ENCODE measurements at places on chromosomes 7 and 10.

DNA sequence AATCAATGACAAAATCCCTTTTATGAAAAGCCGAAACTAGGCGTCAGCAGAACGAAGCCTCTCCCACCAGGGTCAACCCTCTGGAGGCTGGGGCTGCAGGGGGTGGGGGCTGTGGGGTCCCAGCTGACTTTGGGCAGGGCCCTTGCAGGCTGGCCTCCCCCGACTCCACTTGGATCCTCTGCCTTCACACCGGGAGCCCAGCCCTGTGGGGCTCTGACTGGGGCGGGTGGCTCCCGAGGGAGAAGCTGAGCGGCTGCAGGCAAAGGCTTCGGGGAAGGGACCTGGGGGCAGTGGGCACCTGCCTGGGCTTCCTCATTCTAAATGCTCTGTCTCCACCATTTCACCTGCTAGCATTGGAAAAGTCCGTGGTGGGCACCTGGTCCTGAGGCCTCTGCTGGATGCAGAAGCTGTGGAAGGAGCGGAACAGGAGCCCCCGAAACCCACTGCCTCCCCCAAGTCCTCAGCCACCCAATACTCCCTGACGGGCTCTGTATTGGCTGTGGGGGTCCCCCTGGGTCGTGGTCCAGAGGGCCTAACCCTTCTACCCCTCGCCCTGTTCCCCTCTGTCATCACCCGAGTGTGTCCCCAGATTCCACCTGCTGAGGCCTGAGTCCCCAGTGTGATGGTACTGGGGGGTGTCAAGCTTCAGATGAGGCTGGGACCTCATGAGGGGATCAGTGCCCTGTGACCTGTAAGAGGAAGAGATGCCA lies 108.6 kb downstream of the DNAJB6 start:
- no peak for DNase-seq

- DNase-seq = peak; percentile 40
Measured at GRCh38 chr10:43255634-43256431, 11.0 kb downstream of the RASGEF1A start.

- no peak for DNase-seq
Measured at GRCh38 chr10:116587878-116588591, 2.7 kb upstream of the PNLIPRP1 start.

DNA sequence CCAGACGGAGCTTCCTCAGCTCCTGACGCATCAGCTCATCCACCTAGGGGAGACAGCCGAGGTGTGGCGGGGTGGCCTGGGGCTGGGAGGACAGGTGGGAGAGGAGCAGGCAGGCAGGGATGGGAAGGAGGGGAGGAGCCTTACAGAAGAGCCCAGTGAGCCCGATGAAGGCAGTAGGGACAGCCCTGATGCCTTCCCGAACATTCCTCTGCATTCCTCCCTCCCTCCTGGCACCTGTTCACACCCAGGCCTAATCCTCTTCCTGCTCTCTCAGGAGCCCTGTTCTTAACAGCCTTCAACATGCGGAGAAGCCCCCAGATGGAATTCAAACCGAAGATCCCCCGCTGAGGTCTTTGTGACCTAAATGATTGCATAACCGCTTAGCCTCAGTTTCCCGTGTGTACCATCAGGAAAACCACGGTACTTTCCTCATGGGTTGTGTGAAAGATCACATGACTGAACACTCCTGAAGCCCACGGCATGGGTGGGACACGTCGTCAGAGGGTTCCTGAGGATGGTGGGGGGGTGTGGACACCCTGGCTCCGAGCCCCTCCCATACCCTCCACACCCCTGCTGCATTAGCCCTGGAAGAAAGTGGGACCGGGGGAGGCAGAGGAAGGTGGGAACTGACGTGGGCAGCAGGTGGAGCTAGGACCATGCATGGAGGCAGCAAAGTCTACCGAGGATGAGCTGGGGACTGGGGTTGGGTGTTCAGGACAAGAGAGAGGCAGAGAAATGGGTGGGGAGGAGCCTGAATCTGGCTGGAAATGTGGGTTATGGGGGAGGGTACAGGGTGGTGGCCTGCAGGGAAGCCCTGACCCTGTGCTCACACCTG lies 8.8 kb upstream of the ASB10 start:
- DNase-seq = no peak

DNA sequence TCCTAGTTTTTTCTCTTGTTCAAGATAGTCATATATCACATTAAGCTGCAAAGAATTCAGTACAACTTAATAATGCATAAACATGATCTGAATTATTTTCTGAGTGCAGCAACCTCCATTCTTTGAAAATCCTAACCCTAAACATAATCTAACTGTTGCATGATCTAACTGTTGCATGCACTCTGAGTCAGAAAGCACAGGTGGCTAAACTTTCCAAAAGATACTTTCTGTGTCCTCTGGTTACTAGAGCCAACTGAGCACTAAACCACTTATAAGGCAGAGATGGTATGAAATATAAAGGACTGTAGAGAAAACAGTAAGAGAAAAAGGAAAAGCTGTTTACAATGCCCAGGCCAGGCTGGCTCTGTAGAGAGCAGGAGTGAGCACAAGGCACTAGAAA lies 23.0 kb upstream of the FAM133B start:
- no peak for DNase-seq

DNA sequence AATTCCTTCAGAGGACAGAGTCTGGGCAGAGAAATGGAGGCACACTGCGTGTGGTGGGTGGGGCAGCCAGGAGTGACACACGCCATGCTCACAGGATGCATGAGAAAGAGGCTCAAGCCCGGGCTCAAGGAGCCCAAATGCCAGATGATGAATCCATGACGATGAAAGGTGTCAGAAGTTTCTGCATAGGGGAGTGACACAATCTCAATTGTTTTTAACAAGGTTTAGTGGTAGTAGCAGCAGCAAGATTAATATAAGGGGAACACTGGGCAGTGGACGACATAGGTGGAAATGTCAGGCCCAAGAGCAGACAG lies 126.1 kb downstream of the TNS3 start:
- no peak for DNase-seq

DNA sequence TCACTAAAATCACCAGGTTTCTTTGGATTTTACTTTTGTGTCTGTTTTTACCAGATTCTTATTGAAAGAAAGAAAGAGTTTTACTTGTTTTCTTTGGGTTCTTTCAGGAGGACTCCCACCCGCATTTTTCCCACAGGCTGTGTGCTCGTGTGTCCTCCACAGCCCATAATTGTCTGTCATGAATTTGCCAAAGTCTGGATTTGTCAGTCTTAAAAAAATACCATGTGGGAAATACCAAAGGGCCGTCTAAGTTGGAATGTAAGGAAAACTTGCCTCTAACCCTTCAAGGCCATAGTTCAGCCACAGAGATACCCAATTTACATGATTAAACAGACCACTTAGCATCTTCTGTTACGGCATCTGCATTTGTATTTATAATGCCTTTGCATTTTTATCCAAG lies 41.3 kb upstream of the INHBA start:
- no peak for DNase-seq

- DNase-seq = peak; percentile 31
Measured at GRCh38 chr7:73683788-73684693, 644 bp downstream of the BUD23 start.

- DNase-seq = no peak
Measured at GRCh38 chr7:96426027-96426426, 104.1 kb upstream of the SLC25A13 start.

- DNase-seq = no peak
Measured at GRCh38 chr7:6553448-6554044, 2.3 kb upstream of the GRID2IP start.

DNA sequence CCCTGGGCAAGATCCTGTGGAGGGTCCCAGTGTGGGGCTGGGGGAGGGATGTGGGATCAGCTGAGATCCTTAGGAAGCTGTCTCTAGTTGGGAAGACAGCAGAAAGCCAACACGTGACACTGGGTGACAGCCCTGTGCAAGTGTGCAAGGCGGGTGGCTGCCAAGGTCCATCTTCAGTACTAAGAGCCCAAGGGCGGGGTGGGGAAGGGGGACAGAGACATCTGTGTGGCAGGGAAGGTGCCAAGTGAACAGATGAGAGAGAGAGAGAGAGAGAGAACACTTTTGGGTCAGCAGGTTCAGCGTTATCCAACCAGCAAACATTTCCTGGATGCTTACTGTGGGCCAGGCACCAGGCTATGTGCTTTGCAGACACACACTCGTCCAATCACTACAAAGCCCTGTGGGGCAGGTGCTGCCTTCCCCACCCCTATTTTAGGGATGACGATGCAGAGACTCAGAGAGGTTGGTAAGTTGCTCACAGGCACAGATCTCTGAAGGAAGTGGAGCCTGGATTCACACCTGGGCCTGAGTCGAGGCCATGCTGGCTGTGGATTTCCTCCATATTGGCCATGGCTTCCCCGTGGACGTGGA lies 135.7 kb downstream of the GRK5 start:
- no peak for DNase-seq

Data from stimulated activated CD4-positive, alpha-beta T cell treated with anti-CD3 and anti-CD28 coated beads, Interleukin-2, amount 100 ng/mL, for 24 hours (primary cell).